ENCODE measurements at places on chromosomes 3 and 15.

GRCh38 chr15:35669432-35670045 lies 123.6 kb upstream of the DPH6 start:
- no peaks in the 10 kb centered on the region for H3K36me3 ChIP-seq
- H3K27me3 ChIP-seq = no peaks in the 10 kb centered on the region
- no peak overlapping the region for H3K4me3 ChIP-seq

DNA sequence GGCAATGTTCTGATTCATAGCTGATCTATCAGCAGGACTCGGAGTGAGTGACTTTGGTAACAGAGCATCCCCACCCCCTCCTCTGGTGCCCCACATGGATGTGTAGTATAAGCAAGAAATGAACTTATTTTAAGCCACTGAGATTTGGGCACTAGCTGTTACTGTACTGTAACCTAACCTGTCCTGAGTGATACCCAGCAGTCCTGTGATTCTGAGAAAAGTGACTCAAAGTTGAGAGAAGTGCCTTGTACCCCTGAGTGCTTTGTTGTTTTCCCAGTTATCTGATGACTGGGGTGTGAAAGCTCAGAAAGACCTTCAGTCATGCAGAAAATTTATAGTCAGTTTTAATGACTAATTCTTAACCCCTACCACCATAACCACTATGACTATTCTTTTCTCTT lies 439.9 kb upstream of the RBMS3 start:
- no peak for DNase-seq
- no peaks in the 10 kb centered on the region for H3K27me3 ChIP-seq
- no peak overlapping the region for H3K4me3 ChIP-seq

GRCh38 chr3:101085752-101086151 lies 92.5 kb upstream of the ABI3BP start:
- no peaks in the 10 kb centered on the region for H3K36me3 ChIP-seq
- no peaks in the 10 kb centered on the region for H3K4me1 ChIP-seq
- no peaks in the 10 kb centered on the region for H3K27me3 ChIP-seq
- no peak overlapping the region for H3K27ac ChIP-seq
- H3K4me3 ChIP-seq = no peak overlapping the region
- DNase-seq = no peak

DNA sequence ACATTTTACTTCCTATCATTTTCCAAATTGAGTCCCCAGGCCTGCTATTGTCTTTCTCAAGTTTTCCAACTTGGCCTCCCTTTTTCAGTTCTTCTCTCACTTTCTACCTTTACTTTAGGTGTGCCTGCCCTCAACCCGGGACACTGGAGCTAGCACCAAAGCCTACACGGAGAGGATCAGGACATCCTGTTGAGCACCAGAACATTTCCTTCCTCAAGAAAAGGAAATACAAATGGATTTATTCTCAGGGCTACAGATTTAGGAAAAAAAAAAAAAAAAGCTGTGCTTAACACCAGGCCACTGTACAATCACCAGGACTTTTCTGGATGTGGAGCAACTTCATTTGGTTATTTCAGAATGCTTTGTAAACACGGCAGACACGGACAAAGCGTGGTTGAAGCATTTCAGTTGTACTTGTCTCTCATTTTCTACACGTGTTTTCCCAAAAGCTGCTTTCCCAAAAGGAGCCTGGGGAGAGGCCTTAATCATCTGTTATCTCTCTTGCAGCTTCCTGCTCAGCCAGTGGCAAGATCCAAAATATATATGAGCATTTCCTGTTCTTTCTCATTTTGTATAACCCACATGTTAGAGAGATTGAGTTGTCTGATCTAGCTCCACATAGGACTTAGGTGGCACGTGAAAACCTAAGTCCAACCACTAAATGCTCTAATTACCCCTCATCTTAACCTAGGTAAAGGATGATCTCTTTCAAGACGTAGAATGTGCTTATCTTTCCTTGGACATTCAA lies 15.5 kb upstream of the ATP1B3 start:
- H3K36me3 ChIP-seq = no peaks in the 10 kb centered on the region
- H3K4me3 ChIP-seq = no peak overlapping the region
- H3K27ac ChIP-seq = no peak overlapping the region

DNA sequence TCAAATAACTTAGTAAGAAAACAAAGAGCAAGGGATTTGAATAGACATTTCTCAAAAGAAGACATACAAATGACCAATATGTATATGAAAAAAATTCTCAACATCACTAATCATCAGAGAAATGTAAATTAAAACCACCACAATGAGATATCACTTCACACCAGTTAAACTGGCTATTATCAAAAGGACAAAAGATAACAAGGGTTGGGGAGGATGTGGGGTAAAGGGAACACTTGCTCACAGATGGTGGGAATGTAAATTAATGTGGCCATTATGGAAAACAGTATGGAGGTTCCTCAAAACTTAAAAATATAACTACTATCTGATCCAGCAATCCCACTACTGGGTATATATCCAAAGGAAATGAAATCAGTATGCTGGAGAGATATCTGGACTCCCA lies 46.0 kb upstream of the RYK start:
- peaks cover 8% of the 10 kb centered on the region for H3K4me1 ChIP-seq
- DNase-seq = no peak
- no peak overlapping the region for H3K4me3 ChIP-seq
- H3K27ac ChIP-seq = no peak overlapping the region
- no peaks in the 10 kb centered on the region for H3K36me3 ChIP-seq

DNA sequence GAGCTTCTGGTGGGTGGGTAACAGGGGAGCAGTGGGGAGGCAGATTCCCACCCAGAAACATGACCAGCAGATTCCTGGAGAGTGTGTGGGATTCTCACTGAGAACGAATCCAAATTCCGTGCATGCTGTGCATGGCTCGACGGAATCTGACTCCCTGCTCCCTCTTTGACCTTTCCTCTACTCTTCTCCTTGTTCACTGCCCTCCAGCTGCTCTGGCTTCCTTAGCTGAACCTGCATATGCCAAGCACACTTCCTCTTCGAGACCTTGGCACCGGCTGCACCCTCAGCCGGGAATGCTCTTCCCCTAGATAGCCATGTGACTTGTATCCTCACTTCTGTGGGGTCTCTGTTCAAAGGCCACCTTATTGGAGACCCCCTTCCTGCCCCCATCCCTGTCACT lies 6.3 kb downstream of the INSYN1 start:
- H3K4me1 ChIP-seq = no peaks in the 10 kb centered on the region
- DNase-seq = no peak
- H3K36me3 ChIP-seq = no peaks in the 10 kb centered on the region

GRCh38 chr15:100809151-100809550 lies 70.5 kb upstream of the ALDH1A3 start:
- no peak overlapping the region for H3K4me3 ChIP-seq
- no peaks in the 10 kb centered on the region for H3K27me3 ChIP-seq
- no peaks in the 10 kb centered on the region for H3K4me1 ChIP-seq
- H3K27ac ChIP-seq = no peak overlapping the region
- no peaks in the 10 kb centered on the region for H3K36me3 ChIP-seq

GRCh38 chr3:184659797-184660301 lies 52.0 kb downstream of the MAGEF1 start:
- H3K36me3 ChIP-seq = no peaks in the 10 kb centered on the region
- H3K4me3 ChIP-seq = no peak overlapping the region
- no peaks in the 10 kb centered on the region for H3K27me3 ChIP-seq

DNA sequence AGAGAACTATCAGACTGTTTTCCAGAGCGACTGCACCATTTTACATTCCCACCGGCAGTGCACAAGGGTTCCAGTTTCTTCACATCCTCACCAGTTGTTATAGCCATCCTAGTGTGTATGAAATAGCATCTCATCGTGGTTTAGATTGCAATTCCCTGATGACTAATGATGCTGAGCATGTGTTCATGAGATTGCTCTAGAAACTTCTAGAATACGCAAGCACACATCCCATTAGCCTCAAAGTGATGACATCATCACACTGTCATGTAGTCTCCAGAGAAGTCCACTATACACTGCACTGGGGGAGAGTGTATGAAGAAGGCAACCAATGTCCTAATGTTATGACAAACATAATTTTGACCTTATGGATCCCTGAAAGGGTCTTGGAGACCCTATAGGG lies 30.1 kb downstream of the FBLN2 start:
- H3K36me3 ChIP-seq = no peaks in the 10 kb centered on the region
- no peak for DNase-seq
- H3K27me3 ChIP-seq = peaks cover 4% of the 10 kb centered on the region
- no peaks in the 10 kb centered on the region for H3K4me1 ChIP-seq

GRCh38 chr3:125433611-125434041 lies 58.5 kb upstream of the ZNF148 start:
- no peaks in the 10 kb centered on the region for H3K27me3 ChIP-seq
- DNase-seq = no peak
- H3K4me3 ChIP-seq = no peak overlapping the region

GRCh38 chr15:39313881-39314280 lies 267.0 kb upstream of the THBS1 start:
- no peaks in the 10 kb centered on the region for H3K36me3 ChIP-seq
- no peak overlapping the region for H3K27ac ChIP-seq
- DNase-seq = no peak
- H3K4me3 ChIP-seq = no peak overlapping the region
- H3K27me3 ChIP-seq = no peaks in the 10 kb centered on the region

- no peak for DNase-seq
- no peaks in the 10 kb centered on the region for H3K36me3 ChIP-seq
- H3K4me3 ChIP-seq = no peak overlapping the region
- H3K27me3 ChIP-seq = no peaks in the 10 kb centered on the region
Observed at GRCh38 chr15:48032911-48033310, 87.9 kb upstream of the SLC24A5 start.

- H3K4me1 ChIP-seq = no peaks in the 10 kb centered on the region
- H3K36me3 ChIP-seq = no peaks in the 10 kb centered on the region
- no peak for DNase-seq
- no peak overlapping the region for H3K27ac ChIP-seq
- H3K27me3 ChIP-seq = peaks cover 3% of the 10 kb centered on the region
Observed at GRCh38 chr3:113234028-113234427, 22.7 kb downstream of the BOC start.

DNA sequence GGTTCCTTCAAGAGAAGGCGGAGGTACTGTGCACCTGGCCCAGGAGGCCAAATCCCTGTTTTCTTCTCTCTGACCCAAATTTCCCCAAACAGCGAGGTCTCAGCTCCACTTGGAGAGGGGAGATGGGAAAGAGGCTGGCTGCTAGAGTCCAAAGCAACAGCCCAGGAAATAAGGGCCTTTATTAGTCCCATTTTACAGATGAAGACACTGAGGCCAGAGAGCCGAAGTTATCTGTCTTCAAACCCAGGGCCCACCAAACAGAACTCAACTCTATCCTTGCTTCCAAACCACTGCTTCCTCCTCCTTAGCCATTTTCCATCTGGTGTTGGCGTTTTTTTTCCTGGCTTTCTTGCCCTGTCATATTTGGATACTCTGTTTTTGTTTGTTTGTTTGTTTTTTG lies 22.0 kb upstream of the FLNB start:
- H3K36me3 ChIP-seq = no peaks in the 10 kb centered on the region
- H3K4me3 ChIP-seq = no peak overlapping the region
- no peaks in the 10 kb centered on the region for H3K27me3 ChIP-seq

GRCh38 chr15:62050115-62050514 lies 10.1 kb downstream of the VPS13C start:
- peaks cover 2% of the 10 kb centered on the region for H3K36me3 ChIP-seq
- DNase-seq = no peak
- H3K4me1 ChIP-seq = peaks cover 56% of the 10 kb centered on the region
- no peak overlapping the region for H3K4me3 ChIP-seq
- H3K27me3 ChIP-seq = no peaks in the 10 kb centered on the region

GRCh38 chr3:45191924-45192417 lies 34.1 kb downstream of the TMEM158 start:
- DNase-seq = no peak
- no peak overlapping the region for H3K4me3 ChIP-seq
- peaks cover 6% of the 10 kb centered on the region for H3K27me3 ChIP-seq
- H3K27ac ChIP-seq = no peak overlapping the region
- no peaks in the 10 kb centered on the region for H3K36me3 ChIP-seq

- no peaks in the 10 kb centered on the region for H3K4me1 ChIP-seq
- no peak overlapping the region for H3K27ac ChIP-seq
- H3K36me3 ChIP-seq = no peaks in the 10 kb centered on the region
- no peak overlapping the region for H3K4me3 ChIP-seq
- DNase-seq = no peak
Observed at GRCh38 chr3:59555593-59556315, 505.9 kb upstream of the CFAP20DC start.

DNA sequence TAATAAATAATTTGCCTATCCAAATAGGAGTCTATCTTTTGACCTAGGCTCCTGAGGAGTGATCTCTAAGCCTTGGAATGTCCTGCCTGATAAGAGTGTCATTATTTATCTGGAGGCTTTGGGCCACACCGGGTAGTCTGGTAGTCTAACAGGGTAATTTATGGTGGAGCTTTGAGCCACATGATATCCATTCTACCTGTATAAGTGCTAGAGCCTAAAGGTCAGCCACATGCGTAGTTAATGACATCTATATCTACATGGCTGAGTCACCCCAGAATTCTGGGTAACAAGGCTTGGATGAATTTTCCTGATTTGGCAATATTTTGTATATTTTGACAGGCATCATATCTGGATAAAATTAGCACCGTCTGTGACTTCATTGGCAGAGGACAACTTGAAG lies 681.4 kb downstream of the MCTP2 start:
- DNase-seq = no peak
- no peaks in the 10 kb centered on the region for H3K27me3 ChIP-seq
- H3K4me1 ChIP-seq = no peaks in the 10 kb centered on the region
- no peak overlapping the region for H3K27ac ChIP-seq
- H3K4me3 ChIP-seq = no peak overlapping the region

Measured in B cell (primary cell).